Stimulated activated CD4-positive, alpha-beta T cell treated with anti-CD3 and anti-CD28 coated beads, Interleukin-4, amount 100 ng/mL, for 4 hours (primary cell): ENCODE measurements at places on chromosomes 4 and X.

DNA sequence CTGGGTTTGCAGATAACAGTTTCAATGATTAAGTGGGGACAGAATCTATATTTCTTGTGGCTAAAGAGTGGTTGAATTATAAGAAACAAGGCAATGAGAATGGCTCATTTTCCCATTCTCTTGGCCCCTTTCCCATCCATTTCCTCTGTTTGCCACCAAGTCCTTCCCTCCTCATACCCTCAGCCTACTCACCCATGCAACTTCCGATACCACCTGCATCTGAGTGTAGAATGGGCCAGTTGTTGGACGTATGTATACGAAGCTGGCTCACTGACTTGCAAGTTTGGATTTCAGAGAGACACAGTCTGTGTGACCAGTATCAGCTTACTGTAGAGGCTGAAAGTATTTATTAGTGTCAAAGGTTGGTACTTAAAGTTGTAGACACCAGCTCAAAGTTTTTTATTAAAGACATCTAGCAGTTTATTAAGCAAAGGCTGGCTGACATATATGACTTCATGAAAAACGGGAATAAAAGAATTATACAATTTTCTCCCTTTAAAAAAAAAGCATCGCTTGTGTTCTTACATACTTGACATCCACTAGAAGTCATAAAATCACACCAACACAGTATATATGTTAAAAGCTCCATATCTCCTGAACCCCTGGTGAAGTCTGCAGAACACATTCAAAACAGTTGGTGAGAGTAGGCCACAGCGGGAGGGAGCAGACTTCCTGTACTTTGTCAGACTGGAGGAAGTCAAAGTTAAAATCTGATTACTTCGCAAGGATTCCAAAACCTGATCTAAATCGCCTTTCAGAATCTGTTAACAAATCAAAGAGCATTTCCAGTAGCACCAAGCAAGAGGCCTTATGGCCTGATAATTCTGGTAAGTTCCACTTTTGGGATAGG lies 22.4 kb upstream of the STIM2 start:
- no peak for DNase-seq

GRCh38 chrX:120111611-120112010 lies 4.1 kb downstream of the RHOXF1 start:
- DNase-seq = no peak

- DNase-seq = no peak
Measured at GRCh38 chr4:145830699-145831098, 107.9 kb downstream of the ZNF827 start.

DNA sequence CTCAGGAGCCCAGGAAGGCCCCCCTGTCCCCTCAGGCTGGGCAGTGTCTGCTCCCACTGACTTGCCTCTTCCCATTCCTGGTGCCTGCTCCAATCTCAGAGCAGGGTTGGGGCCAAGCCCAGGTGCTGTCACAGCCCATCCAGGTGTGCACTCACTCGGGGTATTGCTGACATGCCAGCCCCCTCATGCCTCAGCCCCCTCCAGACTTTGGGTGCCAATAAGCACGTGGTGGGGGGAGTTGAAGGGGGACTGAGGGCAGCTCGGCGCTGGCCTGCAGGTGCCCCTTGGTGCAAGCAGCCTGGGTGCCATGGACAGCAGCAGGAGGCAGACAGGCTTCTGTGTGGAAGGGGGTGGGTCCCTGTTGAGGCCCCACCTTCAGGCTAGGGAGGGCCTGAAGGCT lies 28.4 kb downstream of the NAA11 start:
- DNase-seq = no peak

GRCh38 chr4:39994406-39994805 lies 16.7 kb upstream of the PDS5A start:
- DNase-seq = no peak

GRCh38 chrX:30270639-30271038 lies 23.7 kb downstream of the MAGEB1 start:
- no peak for DNase-seq

DNA sequence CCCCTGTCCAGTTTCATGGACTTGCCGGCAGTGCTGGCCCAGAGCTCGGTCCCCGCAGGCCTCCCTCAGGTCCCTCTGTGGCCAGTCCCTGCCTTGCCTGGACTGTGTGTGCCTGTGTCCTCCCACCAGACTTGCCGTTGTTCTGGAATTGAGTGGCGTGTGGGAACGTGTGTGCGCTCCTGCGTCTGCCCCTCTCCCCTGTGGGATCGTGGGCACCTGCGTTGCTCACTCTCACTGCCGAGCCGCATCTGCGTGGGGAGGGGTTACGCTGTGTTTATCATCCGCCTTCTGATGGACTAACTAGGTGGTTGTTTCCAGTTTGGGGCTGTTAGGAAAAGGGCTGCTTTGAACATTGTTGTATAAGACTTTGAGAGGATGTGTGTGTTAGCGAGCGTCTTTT lies 21.2 kb downstream of the PCGF3 start:
- no peak for DNase-seq

DNA sequence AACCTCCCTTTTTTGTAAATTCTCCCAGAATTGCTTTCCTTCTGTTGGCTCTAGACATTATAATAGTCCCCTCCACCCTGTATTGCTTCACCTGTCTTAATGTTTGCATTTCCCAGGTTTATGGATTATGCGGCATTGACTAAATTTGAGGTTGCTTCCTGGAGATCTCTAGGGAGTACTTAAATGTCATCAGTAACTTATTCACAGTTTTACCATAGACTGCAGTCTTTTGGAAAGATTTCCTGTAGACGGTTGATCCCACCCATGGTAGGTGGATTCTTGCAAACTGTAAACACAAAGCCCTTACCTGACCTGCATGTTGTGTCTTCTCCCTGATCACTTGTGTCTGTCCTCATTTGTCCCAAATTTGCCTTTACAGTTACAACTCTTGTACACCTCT lies 6.2 kb upstream of the NOX1 start:
- DNase-seq = no peak

DNA sequence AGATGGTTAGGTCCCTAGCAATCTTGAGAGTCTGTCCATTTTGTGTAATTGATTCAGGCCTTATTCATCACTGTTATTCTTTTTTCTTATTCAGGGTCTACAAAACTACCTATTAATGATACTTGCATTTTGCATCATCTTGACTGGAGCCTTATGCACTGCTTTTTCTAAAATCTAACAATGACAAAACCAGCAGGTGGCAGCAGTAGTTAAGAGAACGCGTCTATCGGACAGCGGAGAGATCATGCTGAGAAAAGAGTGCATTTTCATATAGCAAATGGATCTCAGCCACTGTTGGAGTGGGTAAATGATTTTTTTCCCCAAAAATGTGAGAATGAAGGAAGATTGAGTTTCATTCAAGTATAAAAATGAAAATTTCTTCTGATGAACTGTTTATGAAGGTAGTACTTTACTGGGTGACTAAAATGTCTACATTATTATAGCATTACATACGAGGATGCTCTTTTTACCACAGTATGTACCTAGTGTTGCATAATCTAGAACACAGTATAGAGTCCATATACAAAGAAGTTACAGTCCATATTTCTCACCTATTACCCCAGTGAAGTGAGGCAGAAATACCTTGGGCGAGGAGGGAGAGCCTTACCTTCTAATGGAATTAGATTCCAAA lies 43.2 kb downstream of the TMEM144 start:
- DNase-seq = peak; percentile 6

DNA sequence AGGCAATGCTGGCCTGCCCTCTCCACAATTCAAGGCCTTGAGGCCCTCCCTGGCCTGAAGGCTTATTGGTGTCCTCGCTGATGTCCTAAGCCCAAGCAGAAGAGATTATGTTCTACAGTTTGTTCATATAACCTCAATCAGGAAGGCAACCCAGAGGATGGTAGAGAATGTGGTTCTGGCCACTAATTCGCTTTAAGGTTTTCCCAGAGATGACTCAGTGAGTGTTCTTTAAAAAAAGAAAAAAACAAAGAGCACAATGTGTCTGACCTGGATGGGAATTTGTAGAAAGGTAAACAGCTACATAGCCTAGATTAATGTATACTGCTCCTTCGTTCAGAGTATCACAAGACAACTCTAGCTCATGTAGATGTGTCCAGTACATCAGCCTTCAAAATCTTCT lies 66.0 kb downstream of the MANBA start:
- no peak for DNase-seq

GRCh38 chr4:181860157-181860556 lies 383.0 kb upstream of the TENM3 start:
- no peak for DNase-seq

DNA sequence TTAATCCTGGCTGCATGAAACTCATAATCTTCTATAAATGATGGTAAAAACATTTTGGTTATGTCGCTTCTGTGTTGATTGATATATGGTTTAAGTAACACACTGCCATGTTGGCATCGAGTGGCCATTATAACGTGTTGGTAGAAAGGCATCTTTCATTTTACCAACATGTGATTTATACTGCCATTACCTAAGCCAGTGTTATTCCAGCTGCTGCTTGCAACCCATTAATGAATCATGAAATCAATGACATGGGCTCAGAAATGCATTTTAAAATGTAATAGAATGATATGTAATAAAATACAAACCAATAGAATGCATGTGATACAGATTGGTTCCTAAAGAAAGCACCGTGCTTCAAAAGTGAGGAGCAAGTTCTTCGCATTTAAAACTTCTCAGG lies 102.0 kb downstream of the VEGFC start:
- DNase-seq = no peak

DNA sequence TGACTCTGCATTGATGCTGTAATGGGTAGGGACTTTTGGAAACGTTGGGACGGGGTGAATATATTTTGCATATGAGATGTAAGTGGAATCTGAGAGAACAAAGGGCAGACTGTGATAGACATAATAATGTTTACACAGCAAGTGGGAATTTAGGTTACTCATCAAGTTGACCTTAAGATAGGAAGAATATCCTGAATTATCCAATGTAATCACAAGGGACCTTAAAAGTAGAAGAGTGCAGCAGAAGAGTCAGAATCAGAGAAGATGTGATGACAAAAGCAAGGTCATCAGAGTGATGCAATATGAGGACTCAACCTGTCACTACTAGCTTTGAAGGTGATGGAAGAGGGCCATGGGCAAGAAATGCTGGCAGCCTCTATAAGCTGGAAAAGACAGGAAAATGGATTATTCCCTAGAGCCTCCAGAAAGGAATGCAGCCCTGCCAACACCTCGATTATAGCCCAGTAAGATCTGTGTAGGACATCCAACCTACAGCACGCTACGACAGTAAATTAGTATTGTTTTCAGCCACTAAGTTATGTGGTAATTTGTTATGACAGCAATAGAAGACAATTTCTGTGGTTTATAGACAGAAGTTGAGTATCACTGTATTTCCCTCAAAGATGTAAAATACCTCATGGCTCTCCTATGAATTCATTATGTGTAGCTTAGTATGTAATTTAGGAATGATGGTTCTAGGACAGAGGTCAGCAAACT lies 26.4 kb downstream of the MORC4 start:
- no peak for DNase-seq

GRCh38 chrX:120781403-120781802 lies 94.3 kb downstream of the CT47B1 start:
- DNase-seq = no peak

DNA sequence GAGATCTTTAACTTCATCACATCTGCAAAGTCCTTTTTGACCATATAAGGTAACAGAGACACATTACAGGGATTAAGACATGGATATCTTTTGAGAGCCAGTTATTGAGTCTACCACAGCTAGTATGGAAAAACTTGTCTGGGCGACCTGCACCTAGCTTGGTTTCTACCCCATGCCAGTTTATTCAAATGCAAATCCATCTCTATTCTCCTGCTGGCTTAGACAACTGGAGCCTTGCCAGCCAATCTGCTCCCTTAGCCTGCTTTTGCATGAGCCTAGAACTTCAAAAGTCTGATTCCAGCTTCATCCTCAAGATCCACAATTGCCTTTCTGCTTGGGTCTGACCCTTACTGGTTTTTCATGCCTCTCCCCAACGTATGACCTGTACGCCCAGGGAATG lies 212.0 kb upstream of the AFF2 start:
- DNase-seq = no peak

GRCh38 chr4:56979421-56980072 lies 851 bp downstream of the POLR2B start:
- peak; percentile 21 for DNase-seq

- DNase-seq = no peak
Measured at GRCh38 chr4:150348079-150348478, 233.9 kb upstream of the MAB21L2 start.

DNA sequence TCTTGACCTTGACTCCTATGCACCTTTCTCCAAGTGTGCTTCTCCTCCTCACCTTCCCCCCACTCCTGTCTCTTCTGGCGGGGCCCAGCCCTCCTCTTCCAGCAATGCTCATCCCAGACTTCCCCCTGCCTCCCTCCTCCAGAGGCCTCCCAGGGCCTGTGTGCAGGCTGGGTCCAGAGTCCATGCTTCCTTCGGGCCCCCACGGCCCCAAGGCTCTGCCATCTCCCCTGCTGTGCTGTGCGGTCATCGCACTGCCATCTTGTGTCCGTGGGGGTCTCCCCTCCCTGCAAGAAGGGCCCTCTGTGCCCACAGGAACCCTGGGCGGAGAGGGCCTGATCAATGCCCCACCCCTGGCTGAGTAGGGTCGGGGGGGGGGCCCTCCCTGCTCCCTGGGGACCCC lies 27.3 kb downstream of the ATP2B3 start:
- DNase-seq = no peak

GRCh38 chr4:166143227-166143626 lies 270.2 kb downstream of the TLL1 start:
- DNase-seq = no peak

GRCh38 chrX:119189595-119189994 lies 46.5 kb upstream of the PGRMC1 start:
- no peak for DNase-seq

DNA sequence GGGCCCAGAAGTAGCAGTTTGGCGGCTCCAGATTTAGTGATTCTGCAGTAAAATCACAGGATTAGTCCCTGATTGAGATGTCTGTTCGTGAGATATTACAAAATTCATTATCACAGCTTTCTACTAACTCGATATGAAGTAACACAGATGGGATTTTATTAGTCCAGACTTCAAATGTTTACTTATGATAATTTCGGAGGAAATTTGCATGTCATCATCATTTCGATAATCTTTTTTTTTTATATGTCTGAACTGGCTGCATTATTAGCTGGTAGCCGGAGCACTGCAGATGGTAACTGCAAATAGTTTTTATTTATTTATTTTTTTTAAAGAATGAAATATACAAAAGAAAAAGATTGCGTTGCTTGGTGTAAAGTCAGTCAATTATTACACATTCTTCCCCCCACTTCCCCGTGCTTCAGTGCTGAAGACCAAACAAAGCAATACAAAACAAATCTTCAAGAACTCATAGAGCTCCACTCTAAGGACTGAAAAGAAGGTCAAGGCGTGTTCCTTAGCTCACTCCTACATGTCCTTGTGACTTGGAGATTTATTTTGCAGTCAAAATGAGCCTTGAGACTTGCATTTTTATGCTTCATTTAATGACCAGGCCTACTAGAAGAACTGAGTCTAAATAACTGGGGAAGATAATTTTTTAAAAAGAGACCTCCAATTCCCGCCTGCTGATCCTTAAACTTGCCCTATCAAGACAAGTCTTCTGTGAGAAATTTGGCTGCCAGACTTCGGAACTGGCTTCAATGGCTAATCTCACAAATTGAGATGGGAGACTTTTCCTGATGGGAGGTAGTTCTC lies 11.7 kb upstream of the PITX2 start:
- DNase-seq = no peak

- DNase-seq = no peak
Measured at GRCh38 chr4:5460106-5460801, 248.1 kb downstream of the EVC2 start.
